ENCODE measurements at places on chromosomes 7 and 10.

- DNase-seq = no peak
These were observed 28.1 kb upstream of the SGMS1 start for GRCh38 chr10:50651808-50652207.

- no peak for DNase-seq
These were observed 650.5 kb upstream of the MKI67 start for GRCh38 chr10:128776673-128777252.

- no peak for DNase-seq
These were observed 9.1 kb upstream of the TNRC18 start for GRCh38 chr7:5432691-5433090.

- DNase-seq = no peak
These were observed 512.2 kb downstream of the SORCS1 start for GRCh38 chr10:106652279-106652678.

- DNase-seq = no peak
These were observed 129.3 kb downstream of the GFRA1 start for GRCh38 chr10:116143673-116144222.

- DNase-seq = no peak
These were observed 137.8 kb upstream of the AKR1E2 start for GRCh38 chr10:4688168-4688567.

- DNase-seq = no peak
These were observed 28.2 kb downstream of the PPIF start for GRCh38 chr10:79375321-79376077.

DNA sequence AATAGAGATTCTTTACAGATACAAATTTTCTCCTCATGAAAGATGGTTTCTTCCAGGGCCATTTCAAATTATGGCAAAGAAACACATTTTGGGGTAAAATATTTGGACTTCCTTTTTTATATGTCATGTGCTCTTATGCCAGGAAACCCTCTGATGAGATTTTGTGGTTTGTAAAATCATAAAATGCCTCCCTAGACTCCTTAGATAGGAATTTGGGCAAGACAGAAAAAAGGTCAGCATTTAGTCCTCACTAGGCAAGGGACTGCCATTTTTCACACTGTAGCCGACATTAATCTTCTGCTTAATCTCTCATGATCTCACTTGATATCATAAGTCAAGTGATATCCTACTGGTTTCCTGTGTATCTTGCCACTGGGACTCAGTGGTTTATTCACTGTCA is 286.4 kb downstream of the ARHGAP12 start:
- no peak for DNase-seq

DNA sequence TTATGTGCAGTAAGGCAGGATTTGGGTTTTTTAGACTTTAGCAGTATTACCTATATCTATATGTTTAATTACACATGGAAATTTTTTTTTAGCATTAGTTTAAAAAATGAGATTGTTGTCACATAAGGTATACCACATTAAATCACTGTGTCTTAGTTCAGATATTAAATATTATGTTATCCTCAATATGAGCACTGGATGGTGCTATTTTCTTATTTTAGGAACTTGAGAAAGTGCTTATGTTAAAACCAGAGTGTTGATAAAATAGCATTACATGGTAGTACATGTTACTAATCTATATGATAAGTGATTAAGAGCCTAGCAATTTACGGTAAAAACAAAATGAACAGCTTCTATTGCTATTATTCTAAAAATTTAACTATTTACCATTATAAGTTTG is 28.8 kb downstream of the MIOS start:
- no peak for DNase-seq

- no peak for DNase-seq
These were observed 3.8 kb downstream of the REEP3 start for GRCh38 chr10:63525021-63525420.

- DNase-seq = no peak
These were observed 91.9 kb downstream of the ZNF783 start for GRCh38 chr7:149353739-149354504.

DNA sequence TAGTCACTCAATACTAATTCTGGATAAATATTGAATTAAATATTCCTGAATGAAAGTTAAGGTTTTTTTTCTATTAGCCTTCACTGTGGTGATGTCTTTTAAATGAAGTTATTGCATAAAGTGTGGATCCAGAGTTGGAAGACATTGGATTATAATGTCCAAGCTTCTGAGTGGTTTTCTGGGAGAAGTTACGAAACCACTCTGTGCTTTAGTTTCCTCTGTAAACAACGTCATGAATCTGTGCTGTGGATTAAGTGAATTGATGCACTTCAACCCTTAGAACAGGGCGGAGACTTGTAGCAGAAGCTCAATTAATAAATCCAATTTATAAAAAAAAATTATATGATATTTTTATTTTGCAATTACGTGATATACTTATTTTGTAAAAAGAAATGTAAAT is 271.7 kb downstream of the BICC1 start:
- DNase-seq = no peak

DNA sequence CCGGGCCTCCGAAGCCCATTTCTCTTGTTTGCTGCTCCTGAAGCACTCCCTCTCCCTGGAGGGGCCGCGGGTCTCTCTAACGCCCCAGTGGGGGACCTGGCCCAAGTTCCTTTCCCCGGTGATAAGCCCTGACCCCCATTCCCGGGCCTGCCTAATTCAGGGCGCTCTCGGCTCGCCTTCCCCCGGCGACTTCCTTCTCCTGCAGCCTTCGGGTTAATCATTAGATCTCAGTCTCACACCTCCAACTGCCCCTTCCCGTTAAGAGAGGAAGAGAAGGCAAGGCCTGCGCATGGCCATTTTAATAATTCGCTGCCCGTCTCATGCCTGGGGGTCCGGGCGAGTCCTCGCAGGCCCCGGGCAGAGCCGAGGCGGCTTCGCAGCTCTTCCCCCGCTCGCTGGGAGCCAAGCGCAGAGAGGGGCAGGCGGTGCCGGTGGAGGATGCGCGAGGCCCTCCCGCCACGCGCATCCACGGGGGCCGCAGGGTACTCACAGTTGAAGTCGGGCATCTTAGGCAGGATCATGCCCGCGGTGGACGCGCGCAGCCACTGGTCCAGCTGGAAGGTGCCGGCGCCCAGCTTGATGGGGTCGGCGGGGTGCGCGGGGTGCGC is 1.2 kb downstream of the MNX1 start:
- no peak for DNase-seq

GRCh38 chr7:1123715-1124114 is 35.8 kb downstream of the GPER1 start:
- no peak for DNase-seq
